ENCODE measurements at places on chromosomes 16 and 17. TPM values are rescaled to one million over a fixed set of nuclear protein-coding genes. Genes with fewer than 3 reads are reported as not detected.
A peak's percentile ranks its signal among the peaks of the same experiment; 100 is the strongest.

Gene IL4R
- 153 TPM for total RNA-seq

GRCh38 chr16:88785106-88785924 lies at the start of gene PIEZO1:
Gene PIEZO1, minus strand, starts transcription at chr16:88785220. Its CDS starts 256 bp downstream, at chr16:88784964.
- DNase-seq: peak; percentile 80

Gene GNAO1
- 1.4 TPM for total RNA-seq

Gene NAA60
- total RNA-seq: 34.1 TPM

DNA sequence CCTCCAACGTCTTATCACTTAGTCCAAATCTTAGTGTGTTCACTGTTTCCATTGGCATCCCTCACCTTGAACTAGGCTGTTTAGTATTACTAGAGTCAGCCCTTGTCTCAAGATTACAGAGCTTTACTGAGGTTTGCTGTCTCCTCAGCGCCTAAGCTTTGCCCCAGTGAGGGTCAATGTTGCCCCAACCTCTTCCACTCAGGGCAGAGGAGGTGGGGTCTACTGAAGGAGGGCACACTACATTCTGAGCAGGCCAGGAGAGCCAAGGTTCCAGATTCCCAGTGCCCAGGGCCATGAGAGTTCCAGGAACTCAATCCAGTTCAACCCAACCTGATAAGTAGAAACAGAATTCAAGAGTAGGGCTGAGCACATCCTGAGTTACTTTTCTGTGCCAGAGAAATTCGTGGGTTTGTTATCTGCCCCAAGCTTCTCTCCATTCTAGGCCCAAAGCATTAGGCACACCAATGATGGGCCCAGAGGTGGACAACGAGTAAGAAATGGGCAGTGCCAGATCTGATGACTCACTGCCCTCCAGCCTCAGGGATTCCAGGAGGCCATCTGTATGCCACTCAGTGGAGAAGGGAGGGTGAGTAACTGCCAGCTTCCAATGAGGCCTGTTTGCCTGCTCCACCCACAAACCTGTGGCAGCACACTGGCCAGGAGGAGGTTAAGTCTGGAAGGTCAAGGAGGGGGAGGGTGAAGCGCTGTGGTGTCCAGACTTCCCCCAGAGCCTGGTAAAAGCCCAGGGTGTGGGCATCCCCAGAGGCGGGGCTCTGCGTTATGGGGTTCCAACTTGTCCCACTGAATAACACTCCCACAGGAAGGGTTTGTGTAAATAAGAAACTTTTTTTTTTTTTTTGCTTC lies 8.2 kb downstream of the TUBG2 start:
- DNase-seq: no peak

DNA sequence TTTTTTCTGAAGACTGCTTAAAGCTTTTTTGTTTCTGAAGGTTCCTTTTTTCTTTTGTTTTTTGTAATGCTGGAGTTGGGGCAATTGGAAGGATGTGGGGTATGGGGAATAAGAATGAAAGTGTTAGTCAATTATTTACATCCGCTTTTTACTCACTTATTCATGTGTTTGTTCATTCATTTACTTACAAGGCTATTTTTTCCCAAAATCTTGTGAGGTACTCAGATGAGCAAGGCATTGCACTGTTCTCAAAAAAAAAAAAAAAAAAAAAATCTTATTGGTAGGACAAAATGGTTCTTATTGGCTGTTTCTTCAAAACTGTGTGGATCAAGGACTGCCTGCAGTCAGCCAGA lies 55.7 kb downstream of the PLD6 start:
- no peak for DNase-seq

GRCh38 chr17:20035501-20035900 lies 26.3 kb downstream of the SPECC1 start:
- DNase-seq: no peak

GRCh38 chr16:73199214-73199613 lies 151.3 kb upstream of the ZFHX3 start:
- no peak for DNase-seq

Gene TBC1D3E
- total RNA-seq: not detected

DNA sequence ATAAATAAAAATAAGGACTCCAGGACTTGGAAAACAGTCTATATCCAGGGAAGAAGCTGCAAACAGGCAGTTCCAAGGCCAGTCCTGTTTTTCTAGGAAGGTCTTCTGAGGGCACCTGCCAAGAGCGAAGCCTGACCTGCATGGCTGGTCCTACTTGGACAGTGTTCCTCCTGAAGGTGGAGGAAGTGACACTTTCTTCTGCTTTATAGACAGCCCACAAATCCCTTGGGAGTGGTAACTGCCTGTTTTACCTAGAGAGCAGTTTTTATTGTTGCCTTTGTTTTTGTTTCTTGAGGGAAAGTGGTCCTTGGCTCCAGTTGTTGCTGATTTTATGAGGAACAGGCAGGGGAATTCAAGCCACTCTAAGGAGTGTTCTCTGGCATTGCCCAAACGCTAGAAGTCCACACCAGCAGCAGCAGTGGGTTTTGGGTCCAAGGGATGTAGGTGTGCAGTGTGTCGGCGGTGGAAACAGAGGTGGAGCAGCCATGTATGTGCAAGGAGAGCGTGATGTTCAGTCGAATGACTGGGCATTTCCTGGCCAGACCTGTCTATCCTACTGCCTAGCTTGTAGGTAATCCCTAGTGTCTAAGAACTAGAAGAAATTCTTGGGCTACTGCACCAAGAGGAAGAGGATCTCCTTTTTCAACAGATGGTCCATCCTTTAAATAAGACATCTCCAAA lies 35.3 kb downstream of the LDHD start:
- DNase-seq: no peak

DNA sequence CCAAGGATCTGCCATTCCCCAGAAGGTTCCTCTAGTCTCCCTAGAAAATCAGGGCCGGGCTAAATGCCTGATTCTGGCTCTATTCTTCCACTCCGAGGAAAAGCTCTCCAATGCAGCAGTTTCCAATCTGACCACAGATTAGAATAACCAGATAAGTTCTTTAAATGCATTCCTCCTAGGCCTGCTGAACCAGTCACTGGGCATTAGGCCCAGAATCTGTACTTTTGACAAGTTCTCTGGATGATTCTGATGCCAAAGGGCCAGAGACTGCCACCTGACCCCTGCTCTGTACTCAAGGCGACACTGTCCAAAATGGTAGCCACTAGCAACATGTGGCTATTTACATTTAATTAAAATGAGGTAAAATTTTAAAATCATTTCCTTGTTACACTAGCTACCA lies 22.3 kb downstream of the MAP3K14 start:
- no peak for DNase-seq

DNA sequence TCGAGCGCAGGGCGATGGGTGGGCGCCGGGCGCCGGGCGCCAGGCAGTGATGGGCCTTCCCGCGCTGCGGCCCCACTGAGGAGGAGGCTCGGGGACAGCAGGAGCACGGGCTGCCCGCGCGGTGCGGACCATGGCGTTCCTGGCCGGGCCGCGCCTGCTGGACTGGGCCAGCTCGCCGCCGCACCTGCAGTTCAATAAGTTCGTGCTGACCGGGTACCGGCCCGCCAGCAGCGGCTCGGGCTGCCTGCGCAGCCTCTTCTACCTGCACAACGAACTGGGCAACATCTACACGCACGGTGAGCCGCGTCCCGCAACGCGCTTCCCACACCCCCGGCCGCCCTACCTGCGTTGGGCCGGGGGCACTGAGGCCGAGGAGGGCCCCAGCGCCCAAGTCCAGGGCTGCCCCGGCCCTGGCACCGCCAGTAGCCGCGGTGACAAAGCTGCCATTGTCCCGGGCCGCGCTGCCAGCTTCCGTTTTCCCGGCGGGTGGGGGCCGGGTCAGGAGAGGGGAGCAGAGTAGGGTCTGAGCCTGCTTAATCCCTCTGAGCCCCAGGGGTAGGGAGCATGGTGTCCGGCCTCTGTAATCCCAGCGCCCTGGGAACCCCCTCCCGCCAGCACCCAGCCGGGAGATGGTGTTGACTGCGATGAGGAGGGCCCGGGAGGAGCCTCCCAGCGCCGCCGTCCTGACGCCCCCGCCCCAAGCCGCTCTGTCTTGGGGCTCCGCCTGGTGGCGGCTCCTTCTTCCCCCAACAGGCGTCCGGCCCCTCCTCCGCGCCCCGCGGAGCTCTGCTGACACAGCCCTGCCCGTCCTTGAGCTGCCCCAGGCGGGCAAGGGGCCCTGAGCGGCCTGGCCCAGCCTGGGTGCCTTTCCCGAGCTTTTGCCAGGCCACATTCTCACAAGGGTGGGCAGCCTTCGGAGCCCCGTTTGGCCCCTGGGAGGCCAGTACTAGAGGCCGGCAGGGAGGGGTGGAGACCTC lies 685 bp downstream of the PAQR4 start:
- DNase-seq: peak; percentile 92

DNA sequence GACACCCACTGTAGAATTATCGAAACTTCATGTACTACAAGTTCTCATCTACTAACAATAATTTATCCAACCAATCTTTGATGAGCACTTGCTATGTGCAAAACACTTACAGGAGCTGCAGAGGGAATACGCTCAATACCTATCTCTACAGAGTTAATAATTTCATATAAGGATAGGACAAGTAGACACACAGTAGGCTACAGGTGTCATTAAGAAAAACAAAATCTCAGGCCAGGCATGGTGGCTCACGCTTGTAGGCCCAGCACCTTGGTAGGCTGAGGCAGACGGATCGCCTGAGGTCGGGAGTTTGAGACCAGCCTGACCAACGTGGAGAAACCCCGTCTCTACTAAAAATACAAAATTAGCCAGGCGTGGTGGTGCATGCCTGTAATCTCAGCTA lies 91.3 kb upstream of the PLEKHM1 start:
- no peak for DNase-seq

Gene TOM1L1
- total RNA-seq: 2.6 TPM

DNA sequence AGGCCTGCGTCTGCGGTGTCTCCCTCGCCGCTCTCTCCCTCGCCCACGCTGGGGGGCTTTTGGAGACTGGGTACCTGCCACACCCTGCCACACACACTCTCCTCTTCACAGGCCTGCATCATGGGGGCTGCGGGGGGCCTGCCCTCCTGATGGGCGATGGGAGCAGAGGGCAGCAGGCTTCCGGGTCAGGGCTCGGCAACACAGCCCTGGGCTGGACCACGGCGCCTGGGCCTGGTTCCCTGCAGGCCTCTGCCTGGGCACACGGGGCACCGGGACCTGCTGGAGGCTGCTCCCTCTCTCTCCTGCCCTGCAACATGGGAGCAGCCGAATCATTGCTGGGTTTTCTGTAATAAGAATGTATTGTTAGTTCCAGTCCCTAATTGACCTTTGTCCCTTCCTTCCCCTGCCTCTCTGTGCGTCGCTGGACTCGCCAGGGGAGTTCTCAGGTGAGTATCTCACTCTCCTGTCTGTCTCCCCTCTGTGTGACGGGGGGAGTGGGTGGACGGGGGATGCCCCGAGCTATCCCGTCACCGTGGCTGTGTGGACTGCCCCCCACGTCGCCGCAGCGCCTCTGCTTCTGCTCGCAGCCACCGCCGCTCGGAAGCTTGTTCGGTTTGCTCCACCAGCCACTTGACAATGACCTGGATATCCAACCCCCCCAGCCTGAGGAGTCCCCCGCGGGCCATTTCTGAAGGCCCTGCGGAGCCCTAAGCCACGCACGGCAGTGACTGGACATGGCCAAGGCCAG lies 13.5 kb downstream of the NME3 start:
- DNase-seq: no peak

Gene C16orf86
- total RNA-seq: 2.2 TPM

- no peak for DNase-seq
Measured at GRCh38 chr17:38578229-38579082, 27.3 kb downstream of the SRCIN1 start.

GRCh38 chr17:44911133-44912001 lies 3.9 kb downstream of the GFAP start:
- peak; percentile 70 for DNase-seq

GRCh38 chr16:85759631-85760419 lies 8.9 kb upstream of the C16orf74 start:
- DNase-seq: peak; percentile 33

GRCh38 chr16:78353640-78354275 lies 254.3 kb downstream of the WWOX start:
- DNase-seq: no peak

DNA sequence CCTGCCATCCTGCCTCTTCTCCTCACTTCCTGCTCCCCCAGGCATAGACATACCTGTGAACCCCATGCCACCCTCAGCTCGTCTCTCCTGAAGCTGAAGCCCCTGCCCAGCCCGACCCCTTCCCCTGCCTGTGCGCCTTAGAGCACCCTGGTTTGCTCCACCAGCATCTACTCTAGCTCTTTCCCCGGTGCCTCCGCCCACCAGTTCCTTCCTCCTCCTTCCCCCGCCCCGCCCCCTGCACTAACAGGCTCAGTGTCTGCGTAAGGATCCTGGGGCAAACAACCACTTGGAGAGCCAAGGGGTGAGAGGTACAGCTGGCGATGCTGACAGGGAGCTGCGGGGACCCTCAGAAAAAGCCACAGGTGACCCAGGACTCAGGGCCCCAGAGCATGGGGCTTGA lies 1.9 kb downstream of the GPR142 start:
- DNase-seq: peak; percentile 82

Data from activated CD4-positive, alpha-beta memory T cell treated with anti-CD3 and anti-CD28 coated beads for 36 hours (primary cell).